Thymus (tissue), 14 donors: ENCODE measurements at places on chromosomes 11 and 22. TPM values are rescaled to one million over a fixed set of nuclear protein-coding genes. Genes with fewer than 3 reads are reported as not detected.

TUT1 gene
- 7.8 TPM for total RNA-seq

- DNase-seq: no peak
Observed at GRCh38 chr11:12794576-12795230, 120.5 kb downstream of the TEAD1 start.

DNA sequence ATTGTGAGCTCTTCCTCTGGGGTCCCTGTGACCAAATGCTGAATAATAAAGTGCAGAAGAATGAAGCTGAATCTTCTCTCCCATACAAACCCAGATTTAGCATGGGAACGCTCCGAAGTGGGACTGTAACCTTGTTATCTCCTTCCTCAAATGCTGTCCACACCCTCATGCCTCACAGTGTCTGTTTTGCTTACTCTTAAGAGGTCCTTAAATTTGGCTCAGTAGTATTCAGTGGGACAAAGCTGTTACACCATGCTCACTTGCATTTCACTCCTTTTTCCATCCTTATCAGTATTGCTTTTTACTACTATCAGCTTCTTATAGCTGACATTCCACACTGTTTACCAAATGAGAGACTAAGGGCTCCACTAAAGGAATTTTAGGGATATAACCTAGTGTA is 13.8 kb upstream of the AMOTL1 start:
- no peak for DNase-seq

GRCh38 chr22:44861245-44861644 is 108.9 kb downstream of the ARHGAP8 start:
- DNase-seq: no peak

GRCh38 chr22:28867191-28867590 is 16.2 kb upstream of the ZNRF3 start:
- DNase-seq: no peak
